AG20443 (cell line): ENCODE measurements at places on chromosomes 3 and 15.

DNA sequence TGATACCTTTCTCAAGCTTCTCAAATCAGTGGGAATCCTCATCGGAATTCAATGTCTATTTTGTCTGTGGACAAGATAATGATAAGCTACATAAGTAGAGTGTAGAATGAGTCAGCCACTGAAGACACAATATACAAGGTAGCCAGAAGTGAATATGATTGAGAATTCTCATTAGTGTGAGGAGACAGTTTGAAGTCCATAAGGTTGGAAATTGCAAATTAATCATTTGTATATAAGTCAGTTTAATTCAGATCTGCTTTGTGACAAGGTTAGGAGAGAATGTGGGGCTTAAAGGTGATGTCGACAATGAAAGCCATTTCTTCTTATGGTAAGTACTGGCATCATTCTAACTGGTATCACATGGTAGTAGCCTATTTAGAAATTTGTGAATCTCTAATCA, 4.2 kb downstream of the ARPP21 start:
- no peak for DNase-seq

DNA sequence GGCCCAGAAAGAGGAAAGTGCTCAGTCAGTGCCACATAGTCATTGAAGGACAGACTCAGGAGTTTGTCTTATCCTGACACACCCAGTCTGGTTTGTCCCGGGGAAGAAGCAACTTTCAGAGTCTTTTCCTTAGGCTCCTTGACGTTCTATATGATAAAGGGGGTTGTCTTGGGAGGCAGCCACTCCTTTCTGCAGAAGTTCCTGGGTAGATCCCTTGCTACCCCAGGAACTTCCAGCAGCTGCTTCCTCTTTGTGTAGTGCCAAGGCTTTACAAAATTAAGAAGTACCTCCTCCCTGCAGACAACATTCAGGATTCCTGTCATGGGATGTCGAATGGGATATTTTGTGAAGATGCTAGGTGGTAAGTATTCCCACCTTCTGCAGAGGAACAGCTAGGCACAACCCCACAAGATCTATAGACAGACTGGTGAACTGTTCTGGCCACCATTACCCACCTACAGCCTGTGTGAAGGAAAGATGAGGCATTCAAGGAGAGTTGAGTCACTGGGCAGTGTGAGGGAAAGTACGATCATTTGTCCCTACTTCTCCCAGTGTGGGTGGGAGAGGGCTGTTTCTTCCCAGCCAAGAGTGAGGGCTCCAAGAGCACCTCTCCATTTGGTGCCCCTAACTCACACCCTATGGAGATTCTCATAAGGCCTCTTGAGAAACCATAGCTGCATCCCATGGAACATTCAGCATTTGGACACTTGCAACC, 11.3 kb downstream of the TMEM266 start:
- no peak for DNase-seq

- DNase-seq: peak; percentile 26
Measured at GRCh38 chr3:101888653-101889052, 39.3 kb downstream of the NFKBIZ start.

DNA sequence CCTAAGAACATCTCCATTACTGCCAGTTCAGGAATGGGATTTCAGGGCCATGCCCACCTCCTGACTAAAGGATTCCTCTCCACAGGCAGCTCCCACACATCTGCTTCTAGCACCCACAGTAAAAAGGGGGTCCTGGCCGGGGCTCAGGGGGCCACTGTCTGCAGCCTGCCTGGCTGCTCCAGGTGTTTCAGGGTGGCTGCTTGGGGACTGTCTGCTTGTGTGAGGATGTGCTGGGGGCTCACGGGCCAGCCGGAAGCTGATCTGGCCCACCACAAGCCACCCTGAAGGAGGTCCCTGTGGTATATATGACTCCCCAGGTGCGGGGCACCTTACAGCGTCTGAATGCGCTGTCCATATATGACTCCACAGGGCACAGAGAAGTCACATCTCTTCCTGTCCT, 135.4 kb downstream of the NSMCE3 start:
- DNase-seq: no peak

DNA sequence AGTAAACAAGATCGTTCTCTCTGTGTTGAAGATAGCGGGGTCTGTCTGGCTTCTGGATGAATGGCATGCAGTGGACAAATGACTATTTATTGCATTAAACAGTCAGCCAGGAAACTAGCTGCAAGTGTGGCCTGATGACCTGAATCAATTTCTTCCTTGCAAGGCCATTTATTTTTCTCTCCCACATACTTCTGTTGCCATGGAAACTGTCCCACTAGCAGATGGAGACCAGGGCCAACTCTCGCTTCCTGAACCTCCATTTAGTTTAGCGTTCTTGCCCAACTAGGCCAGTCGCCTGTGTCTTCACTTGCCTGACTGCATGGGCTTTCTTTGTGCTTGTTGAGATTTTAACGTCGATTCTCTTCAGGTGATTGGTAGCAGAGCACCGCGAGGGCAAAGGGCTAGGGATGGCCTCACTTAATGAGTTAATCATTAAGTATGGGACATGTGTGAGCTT, 27.6 kb downstream of the LMCD1 start:
- no peak for DNase-seq

DNA sequence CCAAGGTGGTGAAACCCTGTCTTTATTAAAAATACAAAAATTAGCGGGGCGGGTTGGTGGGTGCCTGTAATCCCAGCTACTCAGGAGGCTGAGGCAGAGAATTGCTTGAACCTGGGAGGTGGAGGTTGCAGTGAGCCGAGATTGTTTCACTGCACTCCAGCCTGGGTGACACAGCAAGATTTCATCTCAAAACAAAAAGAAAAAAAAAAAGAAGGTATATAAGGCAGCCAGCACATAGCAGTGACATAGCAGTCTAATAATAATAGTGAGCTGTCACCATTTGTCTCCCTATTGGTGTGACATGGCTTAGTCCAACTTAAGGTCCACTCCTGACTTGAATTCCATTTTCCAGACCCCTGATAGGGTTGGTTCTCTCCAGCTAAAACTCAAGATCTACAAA, 8.8 kb upstream of the LACTB start:
- no peak for DNase-seq

DNA sequence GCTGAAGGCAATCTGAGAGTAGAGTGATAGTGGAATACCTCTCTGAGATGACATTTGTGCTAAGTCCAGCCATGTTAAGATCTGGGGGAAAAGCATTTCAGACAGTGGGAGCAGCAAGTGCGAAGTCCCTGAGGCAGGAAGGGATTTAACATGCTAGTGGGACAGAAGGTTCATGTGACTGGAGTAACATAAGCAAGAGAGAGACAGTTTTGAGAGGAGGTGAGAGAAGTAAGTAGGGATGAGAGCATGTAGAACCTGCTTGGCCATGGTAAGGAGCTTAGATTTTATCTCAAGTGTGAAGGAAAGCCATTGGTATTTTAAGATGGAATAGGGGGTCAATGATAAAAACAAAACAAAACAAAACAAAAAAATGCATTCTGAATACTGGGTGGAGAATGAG, 358.6 kb upstream of the KCNH8 start:
- no peak for DNase-seq

- DNase-seq: no peak
Measured at GRCh38 chr15:41946970-41947369, 25.4 kb downstream of the EHD4 start.

- no peak for DNase-seq
Measured at GRCh38 chr15:83306561-83306960, 22.1 kb upstream of the BNC1 start.

DNA sequence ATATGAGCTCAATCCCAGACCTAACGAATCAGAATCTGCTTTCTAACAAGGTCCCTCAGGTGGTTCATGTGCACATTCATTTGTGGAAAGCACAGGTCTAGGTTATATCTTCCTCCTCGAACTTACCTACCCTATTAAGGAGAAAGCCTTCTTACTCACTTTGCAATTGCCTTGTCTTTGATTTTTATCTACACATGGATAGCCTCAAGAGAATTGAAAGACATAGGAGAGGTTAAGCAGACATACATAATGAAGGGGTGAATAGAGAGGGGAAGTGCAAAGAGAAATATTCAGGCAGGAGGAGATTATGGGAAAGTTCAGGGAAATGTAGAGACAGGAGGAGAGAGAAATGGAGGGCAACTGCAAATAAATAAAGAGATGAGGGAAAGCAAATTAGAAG, 422.9 kb upstream of the ADAMTS9 start:
- no peak for DNase-seq

GRCh38 chr3:184540777-184541681, 20.6 kb upstream of the EPHB3 start:
- DNase-seq: no peak

GRCh38 chr15:48371961-48372360, 40.7 kb downstream of the DUT start:
- DNase-seq: no peak

- DNase-seq: no peak
Measured at GRCh38 chr3:23829242-23829934, 23.6 kb downstream of the UBE2E1 start.

- DNase-seq: no peak
Measured at GRCh38 chr3:124605781-124606579, 124.3 kb upstream of the UMPS start.

GRCh38 chr15:101675796-101676582, 23.8 kb upstream of the TM2D3 start:
- DNase-seq: peak; percentile 74

DNA sequence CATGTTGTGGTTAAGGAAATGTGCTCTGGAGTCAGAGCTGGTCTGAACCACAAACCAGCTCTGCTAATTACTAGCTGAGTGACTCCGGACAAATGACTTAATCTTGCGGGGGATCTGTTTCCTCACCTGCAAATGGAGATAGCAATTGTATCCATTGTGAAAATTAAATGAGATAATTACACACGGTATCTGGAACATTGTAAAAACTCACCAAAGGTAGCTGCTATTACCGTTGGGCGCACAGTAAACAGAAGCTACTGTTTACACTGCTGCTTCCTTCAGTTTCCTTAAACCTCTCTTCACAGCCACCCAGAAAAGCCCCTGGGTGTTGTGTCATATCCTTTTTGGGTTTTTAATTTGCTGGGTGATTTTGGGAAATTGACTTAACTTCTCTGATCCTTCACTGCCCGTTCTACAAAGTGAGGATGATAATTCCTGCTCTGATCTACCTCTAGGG, 107.8 kb downstream of the MEGF11 start:
- DNase-seq: no peak

- DNase-seq: peak; percentile 88
Measured at GRCh38 chr15:80455668-80456442, 51.7 kb downstream of the ARNT2 start.

DNA sequence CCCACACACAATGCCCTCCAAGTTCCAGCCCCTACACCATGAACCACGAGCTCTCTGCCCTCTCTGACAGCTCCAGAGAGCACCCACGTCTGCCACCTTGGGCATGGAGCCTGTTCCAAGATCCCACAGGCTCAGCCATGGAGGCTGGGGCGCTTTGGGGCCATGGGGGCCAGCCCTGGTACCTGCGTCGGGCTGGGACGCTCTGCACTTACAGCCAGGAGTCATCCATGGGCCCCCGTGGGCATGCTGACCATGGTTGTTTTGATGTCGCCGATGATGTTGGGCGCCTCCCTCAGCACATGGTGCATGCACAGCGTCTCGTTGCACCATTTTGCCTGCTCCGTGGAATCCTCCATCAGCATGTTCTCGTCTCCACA, 51.9 kb upstream of the UBE2Q2 start:
- no peak for DNase-seq

DNA sequence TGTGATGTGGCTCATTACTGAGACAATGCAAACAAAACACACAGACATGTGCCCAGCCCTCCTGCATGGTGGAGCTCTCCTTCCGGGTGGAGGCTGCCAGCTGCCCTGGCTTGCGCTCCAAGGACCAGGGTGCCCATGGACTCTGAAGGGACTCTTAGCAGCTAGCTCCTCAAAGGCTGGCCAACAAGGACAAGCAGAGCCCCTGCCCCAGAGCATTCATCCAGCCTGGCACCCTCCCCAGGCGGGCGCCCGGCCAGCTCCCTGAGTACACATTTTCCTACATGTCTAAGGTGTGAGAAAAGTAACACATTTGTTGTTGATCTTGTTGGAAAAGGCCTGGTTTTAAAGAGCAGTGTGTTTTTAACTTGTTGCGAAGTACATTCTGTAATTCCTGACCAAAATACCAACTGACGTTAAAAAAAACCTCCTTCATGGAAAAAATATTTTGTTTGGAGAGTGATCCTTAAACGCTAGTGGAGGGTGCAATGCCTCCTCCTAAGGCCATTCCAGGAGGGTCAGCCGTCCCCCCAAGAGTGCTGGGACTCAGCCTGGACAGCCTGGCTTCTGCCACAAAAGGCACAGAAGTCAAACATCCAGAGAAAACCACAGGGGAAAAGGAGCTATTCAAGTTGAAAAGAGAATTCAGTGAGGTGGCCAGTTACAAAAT, 86.9 kb downstream of the KLF15 start:
- DNase-seq: peak; percentile 17

DNA sequence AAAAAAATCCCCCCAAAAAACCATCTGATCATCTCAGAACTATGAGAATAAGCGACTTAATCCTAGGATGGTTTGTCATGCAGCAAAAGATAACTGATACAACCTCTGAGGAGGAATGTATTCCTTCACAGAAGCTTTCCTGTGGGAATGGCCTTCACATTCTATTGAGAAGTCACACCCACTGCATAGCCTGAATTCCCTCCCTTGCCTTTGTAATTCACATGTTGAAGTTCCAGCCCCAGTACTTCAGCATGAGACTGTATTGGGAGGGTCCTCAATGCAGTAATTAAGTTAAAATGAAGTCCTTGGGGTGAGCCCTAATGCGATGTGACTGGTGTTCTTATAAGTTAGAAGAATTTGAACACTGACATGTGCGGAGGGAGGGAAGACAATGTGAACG, 395.2 kb downstream of the TUSC7 start:
- peak; percentile 18 for DNase-seq

DNA sequence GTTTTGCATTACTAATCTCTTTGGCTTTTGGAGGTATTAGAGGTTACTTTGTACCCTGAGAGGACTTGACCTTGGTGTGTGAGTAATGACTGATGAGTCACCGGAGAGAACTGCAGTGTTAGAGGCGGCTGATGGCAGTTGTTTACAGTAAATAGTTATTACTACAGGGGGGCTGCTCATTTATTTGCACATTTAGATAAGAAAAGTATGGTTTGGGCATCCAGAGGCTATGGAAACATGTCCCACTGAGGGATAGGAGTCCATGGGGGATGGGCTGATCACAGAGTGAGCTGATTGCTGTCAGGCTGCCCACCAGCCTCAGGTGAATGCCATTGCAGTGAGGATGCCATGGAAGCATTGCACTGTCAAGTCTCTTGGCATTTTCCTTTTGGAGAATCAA, 17.3 kb upstream of the STAC start:
- peak; percentile 73 for DNase-seq
